NCI-H82 (cell line): ENCODE measurements at places on chromosomes 13 and 19.
A peak's percentile ranks its signal among the peaks of the same experiment; 100 is the strongest.

GRCh38 chr19:48668332-48668731 lies 4.5 kb downstream of the NTN5 start:
- no peak for DNase-seq

DNA sequence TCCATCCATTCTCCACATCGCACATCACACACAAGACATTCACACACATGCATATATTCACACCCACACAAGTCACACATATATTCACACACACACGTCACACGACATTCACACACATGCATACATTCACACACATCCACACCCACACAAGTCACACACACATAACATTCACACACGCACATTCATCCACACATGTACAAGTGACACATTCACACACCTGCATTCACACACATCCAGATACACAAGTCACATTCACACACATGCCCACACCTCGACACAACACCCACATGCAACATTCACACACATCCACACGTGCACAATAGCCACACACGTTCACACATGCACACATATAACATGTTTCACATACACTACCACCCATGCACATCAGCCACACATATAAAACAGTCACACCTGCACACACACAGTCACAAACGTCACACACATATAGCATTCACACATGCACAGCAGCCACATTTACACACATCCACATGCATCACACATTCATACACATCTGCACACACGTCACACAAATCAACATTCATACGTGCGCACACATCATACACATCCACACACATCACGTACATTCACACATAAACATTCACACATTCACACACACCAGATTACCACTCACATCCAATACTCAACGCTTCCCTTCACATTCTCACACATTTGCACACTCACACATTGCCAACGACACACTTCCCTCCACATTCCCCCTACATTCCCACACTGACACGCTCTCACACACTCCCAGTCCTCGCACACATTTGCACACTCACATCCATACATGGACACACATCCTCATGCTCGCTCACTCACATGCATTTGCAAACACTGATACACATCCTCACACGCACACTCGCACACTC lies 41.0 kb downstream of the ANKRD10 start:
- DNase-seq = no peak

GRCh38 chr13:110388108-110388943 lies 81.2 kb downstream of the COL4A2 start:
- peak; percentile 42 for DNase-seq

GRCh38 chr13:37192956-37193355 lies 87.5 kb upstream of the CSNK1A1L start:
- no peak for DNase-seq

DNA sequence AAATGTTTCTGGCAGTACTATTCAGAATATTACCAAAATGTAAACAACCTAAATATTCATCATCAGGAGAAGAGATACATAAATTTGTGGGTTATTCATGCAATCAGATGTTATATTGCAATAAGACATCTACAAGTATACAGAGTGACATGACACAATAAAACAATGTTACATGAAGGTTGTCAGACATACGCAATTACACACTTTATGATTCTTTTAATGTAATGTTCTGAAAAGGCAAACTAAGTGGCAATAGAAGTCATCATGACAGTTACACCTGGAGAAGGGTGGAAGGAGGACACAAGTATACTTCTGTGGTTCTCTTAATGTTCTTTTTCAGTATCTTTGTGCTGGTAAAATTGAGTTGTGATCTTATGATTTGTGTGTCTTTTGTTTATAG lies 95.8 kb upstream of the PRR20A start:
- DNase-seq = no peak

GRCh38 chr13:39665763-39666162 lies 10.3 kb downstream of the COG6 start:
- DNase-seq = no peak

DNA sequence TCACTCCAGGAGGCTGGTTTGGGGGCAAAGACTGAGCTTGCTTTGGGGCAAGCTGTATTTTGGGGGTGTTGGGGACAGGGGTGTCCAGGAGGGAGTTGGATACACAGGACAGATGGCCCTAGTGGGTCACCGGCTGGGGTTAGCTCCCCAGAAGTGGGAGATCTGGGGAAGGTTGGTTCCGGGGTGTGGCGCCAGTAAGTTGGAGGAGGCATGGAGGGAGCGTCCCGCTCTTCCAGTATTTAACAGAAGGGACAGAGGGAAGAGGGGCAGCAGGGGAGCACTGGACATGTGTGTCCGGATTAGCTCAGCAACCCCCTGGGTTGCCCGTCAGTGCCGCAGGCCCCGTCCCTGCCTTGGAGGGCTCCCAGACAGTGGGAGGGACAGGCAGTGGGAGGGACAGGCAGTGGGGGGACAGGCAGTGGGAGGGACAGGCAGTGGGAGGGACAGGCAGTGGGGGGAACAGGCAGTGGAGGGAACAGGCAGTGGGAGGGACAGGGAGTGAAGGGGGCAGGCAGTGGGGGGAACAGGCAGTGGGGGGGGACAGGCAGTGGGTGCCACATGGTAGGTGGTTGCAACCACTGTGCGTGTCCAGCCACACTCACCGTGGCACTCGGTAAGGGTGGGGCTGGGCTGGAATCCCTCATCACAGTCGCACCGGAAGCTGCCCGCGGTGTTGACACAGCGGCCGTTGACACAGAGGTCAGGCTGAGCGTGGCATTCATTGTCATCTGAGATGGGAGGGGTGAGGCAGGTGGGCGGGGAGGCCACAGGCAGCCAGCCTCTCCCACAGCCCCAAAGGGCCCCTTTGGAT lies 33.2 kb downstream of the CCL25 start:
- DNase-seq = peak; percentile 8

DNA sequence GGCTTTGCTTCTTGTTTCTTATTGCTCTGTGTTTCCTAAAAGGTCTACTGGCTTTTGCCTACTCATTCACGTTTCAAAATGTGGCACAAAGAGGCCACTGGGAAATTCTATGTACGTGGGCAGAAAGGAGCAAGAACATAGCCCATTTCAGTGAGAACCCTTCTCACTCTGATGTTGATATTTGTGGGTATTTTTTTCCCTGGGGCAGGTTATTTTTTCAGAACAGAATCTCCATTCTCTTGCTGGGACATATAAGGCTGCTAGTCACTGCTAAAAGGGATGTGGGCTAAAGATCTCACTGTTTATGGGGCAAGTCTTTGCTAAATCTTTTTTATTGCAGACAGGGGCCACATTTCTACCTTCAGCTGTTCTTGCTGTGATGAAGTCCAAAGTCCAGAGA lies 27.1 kb downstream of the EDNRB start:
- no peak for DNase-seq

DNA sequence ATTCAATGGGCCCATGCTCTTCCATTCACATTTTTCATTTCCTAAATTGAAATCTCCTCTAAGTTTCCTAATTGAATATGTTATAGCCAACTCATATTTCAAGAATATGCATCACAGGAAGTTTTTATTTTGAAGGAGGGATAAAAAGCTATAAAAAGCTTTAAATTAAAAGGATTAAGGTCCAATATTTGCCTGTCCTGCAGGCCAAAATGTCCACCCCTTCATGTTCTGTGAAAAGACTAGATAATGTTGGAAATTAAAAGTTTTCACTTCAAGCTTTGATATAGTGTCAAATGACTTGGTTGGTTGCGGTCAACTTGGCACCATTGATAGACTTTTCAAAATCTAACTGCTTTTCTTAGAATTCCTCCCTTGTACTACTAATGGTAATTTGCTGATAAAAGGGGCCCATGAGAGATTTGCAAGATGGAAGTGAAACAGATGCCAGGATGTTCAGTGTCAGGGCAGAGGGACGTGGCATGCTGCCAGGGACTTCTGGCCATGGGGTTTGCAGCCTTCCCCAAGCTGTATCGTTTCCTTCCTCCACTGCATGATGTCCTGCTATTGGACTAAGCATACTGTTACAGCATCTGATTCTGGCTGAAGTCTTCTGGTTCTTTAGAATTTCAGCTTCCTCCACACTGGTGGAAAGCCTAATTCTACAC lies 547.3 kb upstream of the MIR17HG start:
- DNase-seq = peak; percentile 27

- no peak for DNase-seq
Measured at GRCh38 chr19:28876609-28877123, 336.3 kb downstream of the UQCRFS1 start.

GRCh38 chr19:17755977-17756670 lies 4.8 kb downstream of the FCHO1 start:
- DNase-seq = peak; percentile 95

DNA sequence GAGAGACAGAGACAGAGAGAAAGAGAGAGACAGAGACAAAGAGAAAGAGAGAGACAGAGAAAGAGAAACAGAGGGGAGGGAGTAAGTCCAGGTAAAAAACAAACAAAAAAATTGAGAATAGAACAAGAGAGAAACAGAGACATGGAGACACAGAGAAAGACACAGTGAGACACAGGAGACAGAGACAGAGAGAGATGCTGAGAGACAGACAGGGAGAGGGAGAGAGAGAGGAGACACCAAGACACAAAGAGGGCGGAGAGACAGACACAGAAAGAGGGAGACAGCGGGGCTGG lies 5.8 kb upstream of the PROZ start:
- no peak for DNase-seq

- peak; percentile 41 for DNase-seq
Measured at GRCh38 chr19:10718205-10719196, 622 bp downstream of the DNM2 start.

- no peak for DNase-seq
Measured at GRCh38 chr13:74064805-74065312, 69.3 kb downstream of the KLF12 start.

GRCh38 chr19:6413291-6413690 lies 11.3 kb downstream of the KHSRP start:
- no peak for DNase-seq

DNA sequence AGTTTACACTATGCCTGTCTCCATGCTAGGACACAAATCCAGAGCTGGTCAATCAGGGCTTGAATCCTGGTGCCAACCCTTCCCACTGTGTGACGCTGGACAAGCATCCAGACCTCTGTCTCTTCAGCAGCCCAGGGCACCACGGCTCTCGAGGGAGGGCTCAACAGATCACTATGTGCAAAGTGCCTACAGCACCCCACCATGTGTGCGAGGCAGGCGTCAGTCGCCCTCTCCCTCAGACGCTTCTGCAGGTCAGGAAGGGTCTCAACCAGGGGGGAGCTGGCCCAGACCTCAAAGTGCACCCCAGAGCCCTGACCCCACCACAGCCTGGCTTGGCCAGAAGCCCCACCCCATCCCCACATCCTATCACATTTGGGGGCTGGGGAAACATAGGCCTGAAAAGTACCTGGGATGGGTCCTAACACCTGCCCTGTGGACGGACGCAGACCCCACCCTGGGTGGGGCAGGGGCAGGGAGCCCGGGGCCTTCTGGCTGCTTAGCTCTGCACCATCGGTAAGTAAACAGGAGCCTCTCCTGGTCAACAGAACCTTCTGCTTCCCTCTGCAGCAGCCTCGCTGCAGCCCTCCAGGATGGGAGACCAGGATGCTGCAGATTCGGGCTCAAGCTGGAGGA lies 2.9 kb upstream of the C2CD4C start:
- no peak for DNase-seq
